ENCODE measurements at places on chromosomes 4 and X.

DNA sequence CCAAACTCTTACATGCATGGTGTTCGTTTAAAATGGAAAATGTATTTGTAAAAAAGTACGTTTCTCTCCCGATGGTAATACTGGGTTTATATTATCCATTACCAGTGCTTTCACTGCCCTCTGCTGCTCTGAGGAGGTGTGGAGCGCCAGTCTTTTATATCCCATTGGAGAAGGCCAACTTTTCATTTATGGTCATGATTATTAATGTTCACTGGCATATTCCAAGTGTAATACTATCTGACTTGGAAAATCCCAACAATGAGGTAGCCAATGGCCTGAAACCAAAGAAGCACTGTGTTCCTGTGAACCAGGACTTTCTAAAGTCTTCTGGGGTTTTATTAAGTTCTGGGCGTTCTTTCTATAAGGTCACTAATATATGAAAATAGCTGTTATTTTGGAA is 80.7 kb downstream of the SYNPO2 start:
- peak; percentile 51 for DNase-seq

- no peak for DNase-seq
Measured at GRCh38 chr4:93810340-93810992, 18.1 kb upstream of the ATOH1 start.

- no peak for DNase-seq
Measured at GRCh38 chr4:88159229-88159725, 838 bp upstream of the ABCG2 start.

DNA sequence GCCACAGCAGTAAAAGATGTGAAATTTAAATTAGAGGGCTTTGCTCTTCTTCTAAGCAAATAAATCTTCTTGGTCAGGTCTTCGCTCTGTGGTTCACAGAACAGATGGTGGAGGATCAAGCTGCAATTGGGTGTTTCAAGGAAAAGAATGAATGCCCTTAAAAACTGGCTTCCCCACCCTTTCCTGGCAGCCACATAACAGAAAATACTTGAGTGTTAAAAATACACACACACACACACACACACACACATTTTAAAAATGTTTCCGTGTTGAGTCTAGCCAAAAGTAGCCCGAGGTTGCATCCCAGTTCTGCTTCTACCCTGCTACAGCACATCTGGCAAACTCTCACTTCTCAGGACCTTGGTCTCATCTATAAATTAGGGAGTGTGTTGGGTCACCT is 56.7 kb upstream of the FGFBP2 start:
- no peak for DNase-seq

DNA sequence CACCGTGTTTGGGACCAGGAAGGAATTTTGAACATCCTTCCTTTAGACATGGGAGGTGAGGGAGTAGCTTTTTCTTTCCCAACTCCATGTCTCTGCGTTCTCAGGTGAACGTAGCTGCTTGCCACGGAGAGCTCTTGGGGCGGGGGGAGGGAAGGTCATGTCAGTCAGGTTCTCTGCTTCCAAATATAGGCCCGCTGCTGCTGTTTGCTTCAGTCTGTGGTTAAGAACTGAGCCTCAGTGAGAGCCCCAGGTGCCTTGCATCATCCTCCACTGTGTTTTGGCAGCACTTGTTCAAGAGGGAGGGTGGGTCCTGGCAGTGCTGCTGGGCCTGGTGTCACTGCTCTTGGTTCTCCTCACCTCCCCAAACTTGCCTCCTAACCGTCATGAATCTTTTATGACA is 46.5 kb downstream of the HADH start:
- DNase-seq: no peak

DNA sequence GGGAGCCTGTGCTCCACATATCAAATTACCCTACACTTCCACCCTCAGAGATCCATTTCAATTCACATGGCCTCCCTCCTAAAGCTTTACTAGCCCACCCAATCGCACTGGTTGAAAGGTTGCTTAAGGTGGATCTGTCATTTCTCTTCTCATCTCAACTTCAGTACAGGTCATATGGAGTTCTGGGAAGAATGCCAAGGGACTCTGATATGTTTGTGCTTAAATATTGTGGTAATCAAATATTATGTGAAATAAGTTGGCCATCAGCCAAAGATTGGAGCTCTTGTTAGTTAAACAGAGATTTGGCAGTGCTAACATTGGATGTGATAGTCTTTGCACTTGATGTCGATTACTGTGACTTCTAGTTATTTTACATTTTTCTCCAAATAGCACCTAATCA is 20.5 kb downstream of the SEPTIN6 start:
- DNase-seq: no peak

GRCh38 chrX:1589356-1590130 is 1.9 kb upstream of the AKAP17A start:
- DNase-seq: no peak

DNA sequence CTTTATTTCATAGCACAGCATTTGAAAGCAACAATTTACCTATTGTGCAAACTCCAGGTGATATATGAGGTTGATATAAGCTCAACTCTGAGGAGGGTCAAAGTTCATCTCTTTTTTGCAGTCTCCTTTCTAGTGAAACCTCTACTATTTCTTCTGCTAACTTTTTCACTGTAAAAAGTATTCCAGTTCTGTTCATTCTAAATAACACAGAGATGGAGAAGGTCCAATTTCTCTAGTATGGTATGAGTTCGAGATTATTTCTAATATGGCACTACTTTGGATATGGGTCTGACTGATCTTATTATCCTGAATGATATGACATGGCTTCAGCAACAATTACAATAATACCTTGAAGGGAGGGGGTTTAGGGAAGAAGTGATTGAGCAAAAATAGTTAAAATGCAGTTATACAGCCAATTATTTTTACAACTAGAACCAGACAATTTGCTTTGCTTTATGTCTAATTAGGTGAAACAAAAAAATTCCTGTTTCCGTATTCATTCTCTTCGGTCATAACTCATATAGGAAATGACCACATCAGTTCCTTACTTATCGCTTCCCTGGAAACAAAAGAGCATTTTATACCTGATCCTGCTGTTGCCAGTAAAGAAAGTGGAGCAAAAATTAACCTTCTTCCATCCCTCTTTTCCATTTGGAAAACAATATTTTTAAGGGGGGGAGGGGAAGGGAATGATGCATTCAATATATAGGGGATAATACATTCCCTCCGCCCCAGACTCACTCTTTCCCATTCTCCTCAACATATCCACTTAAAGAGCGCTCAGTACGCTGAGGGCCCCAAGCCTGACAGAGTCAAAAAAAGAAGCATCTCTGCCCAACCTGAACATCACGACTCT is 1.0 kb downstream of the TBC1D9 start:
- DNase-seq: no peak

- DNase-seq: no peak
Measured at GRCh38 chrX:17768997-17769396, 31.7 kb downstream of the SCML1 start.

DNA sequence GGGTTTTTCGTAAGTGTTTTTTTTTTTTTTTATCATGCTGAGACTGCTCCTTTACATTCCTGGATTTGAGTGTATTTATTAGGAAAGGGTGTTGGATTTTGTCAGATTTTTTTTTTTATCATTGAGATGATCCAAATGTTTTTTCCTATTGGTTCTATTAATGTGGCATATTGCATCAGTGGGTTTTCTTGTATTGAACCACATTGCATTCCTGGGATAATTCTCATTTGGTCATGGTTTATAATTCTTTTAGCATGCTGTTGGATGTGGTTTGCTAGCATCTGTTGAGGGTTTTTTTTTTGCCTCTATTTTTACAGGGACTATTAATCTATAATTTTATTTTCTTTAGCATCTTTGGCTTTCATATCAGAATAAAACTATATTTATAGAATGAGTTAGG is 28.8 kb downstream of the COL4A5 start:
- no peak for DNase-seq

DNA sequence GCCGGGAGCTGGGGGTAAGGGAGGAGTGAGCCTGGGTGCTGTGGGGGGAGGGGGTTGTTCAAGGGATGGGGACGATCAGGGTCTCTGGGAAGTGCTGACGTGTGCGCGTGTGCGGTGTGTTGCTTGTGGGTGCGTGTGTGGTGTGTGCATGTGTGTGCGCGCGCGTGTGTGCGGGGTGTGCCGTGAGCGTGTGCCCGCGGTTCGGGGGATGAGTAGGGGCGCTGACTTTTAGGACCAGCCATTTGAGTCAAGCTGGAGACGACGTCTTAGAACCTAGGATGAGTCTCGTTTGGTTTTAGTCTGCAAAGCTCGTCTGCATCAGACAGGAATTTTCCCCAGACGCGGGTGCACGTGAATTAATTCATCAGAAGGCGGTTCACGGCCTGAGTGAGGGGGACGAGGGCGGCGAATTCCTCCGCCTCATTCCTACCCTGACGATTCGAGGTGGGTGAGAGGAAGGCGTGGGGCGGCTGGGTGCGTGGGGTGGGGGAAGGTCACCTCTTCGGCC is 950 bp upstream of the TMEM271 start:
- DNase-seq: peak; percentile 56

DNA sequence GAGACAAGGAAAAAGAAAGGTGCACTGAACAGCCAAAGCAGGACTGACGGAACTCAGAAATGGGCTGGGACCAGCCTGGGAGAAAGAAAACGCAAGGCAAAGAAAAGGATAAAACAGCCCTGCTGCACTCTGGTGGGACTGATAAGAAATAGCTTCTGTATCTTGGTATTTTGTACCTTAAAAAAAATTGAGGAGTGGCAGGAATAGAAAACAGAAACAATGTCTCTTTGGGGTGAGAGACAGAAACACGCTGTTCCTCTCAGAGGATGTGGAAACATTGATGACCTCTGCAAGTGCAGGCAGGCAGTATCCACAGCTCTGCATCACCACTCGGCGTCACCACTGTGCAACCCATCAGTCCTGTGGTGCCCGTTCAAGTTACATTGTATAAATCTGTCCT is 152.5 kb upstream of the SPRY1 start:
- peak; percentile 48 for DNase-seq

- no peak for DNase-seq
Measured at GRCh38 chr4:29734343-29735213, 985.6 kb upstream of the PCDH7 start.
